DMS 273 treated with DMSO at 0.1 percent for 48 hours (cell line): ENCODE measurements at places on chromosomes 4 and X.

DNA sequence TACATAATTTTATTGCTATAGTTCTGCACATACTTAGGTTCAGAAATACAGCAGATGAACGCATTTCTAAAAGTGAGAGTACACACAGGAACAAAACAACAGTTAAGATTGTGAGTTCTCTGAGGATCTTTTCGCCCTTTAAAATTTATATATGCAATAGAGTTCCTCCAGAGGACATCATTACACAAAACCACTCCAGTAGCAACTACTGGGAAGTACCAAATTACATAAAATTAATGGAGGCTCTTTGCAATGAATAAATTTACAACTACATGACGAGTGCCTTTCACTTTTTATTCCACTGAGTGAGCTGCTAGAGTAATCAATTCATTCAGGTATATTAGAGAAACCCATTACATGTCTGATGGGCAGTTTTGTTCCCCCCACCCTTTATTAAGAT lies 107.2 kb downstream of the PPP3CA start:
- DNase-seq, result no peak

GRCh38 chr4:36081185-36081584 lies 163.1 kb downstream of the ARAP2 start:
- no peak for DNase-seq

DNA sequence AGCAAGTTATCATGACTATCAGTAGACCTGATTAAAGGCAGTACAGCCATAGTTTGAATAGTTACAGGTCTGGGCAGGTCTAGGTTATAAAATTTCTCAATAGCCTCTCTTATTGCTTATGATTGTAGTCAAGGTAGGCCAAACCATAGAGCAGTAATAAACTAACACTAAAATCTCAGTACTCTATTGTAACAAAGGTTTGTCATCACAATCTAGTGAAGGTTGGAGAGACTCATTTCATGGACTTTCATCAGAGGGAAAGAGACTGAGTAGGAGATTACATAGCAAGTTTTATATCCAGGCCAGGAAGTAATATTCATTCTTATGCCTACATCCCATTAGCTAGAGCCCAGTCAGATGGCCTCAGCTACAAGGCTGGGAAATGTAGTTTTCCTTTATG lies 141.0 kb downstream of the ASB9 start:
- no peak for DNase-seq

DNA sequence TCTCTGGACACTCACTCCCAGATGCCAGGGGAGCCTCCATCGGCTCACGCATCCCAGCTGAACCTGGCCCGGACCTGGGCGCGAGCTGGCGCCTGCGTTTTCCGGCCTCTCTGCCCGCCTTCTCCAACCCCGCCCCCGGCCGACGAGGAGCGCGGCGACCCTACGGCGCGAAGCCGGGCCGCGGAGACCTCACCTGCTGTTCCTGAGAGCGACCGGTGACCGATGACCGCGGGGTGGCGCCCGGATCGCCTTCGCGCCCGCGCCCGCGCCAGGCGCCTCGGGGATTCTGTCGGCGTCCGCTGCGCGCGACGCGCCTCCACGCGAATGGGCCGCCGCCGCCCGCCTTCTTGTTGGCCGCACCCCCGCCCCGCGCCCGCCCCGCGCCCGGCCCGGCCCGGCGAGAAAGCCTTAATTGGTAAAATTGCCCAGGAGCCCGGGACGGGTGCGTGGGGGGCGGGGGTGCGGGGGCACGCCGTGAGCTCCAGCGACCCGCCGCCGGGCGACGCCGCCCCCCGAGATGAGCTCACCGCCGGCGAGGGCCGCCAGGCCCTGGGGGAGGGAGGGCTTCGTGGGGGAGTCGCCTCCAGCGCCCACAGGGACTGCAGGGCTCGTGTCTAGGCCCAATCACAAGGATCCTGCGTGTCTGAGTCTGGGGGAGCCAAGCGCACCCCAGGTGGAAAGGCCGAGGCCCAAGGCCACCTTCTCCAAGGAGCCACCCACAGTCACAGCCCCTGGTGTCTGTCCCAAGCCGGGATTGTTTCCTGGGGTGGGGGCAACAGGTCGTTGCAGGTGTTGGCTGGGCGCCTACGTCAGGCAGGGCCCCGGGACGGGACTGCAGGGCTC lies at the start of gene FLNA:
Gene FLNA (minus strand): TSS at position 322 of the 843 bp plus-strand sequence. CDS start 3,389 bp downstream, outside the sequence.
- no peak for DNase-seq

DNA sequence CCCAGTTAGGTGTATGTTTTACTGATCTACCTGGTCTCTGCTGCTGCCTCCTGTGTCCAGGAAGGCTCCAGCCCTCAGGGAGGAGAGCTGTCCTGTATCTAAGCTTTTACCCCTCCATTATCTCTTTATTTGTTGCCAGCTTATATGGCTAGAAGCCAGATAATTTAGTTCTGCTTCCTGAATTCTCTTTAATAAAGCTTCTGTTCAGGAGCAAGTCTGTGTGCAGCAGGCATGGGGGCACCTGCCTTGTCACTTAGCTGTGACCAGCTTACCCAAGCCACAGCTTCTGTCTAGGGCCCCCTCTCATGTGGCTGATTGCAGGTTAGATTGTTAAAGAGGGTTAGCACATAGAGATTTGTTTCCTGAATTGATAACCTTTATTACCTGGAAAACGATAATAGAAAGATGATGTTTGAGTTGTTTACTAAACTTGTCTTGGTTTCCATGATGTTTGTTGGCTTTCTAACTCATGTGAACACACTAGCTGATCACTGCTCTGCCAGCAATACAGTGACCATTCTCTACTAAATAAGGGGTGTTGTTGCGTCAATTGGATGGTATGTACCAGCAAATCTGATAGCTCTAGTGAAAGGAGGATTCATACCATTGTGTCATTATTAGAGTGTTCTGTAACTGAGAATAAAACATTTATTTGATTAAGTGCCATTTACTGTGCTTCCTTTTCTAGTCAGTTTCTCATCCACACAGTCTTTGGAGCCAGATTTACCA lies 189.8 kb upstream of the ANK2 start:
- no peak for DNase-seq

- no peak for DNase-seq
These were observed 78.2 kb downstream of the ATG4A start for GRCh38 chrX:108169768-108170167.

GRCh38 chrX:3638280-3638873 lies 75.1 kb downstream of the PRKX start:
- no peak for DNase-seq

DNA sequence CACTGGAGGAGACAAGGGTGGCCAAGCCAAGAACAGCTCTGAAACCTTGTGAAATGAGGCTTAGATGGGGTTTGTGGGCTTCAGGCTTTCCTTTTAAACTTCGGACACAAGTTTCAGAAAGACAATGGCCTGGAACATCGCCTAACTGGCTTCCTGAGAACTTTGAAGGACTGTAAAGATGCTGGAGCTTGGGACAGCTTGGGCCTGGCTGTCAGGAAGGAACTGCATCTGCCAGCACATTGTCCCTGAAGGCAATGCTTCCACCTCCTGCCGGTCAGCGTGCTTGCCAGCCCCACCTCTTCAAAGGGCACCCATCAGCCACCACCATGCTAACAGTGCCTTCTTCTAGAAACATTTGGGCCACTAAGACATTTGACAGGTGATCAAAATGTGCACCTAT lies 107.9 kb downstream of the DRD5 start:
- no peak for DNase-seq

- DNase-seq, result no peak
These were observed 5.0 kb downstream of the RPL36A start for GRCh38 chrX:101395789-101396188.

GRCh38 chr4:115866364-115866896 lies 753.0 kb upstream of the NDST4 start:
- DNase-seq, result no peak

DNA sequence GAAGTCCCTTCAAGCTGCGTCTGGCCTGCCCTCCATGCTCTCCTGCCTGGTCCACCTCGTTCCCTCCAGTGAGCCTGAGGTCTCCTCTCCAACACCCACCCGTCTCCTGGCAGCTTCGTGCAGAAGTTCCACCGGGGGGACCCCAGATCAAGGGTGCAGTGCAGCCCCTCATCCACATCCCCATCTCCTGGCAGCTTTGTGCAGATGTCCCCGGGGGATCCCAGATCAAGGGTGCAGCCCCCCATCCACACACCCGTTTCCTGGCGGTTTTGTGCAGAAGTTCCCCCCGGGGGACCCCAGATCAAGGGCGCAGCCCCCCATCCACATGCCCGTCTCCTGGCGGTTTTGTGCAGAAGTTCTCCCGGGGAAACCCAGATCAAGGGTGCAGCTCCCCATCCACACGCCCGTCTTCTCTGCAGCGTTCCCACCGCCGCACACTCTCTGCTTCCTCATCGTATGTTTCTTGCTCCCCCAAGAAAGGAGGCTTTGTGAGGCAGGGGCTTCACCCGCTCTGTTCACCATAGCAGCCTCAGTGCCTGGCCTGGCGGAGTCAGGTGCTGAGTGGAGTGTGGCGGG lies 35.7 kb downstream of the PIGG start:
- no peak for DNase-seq

DNA sequence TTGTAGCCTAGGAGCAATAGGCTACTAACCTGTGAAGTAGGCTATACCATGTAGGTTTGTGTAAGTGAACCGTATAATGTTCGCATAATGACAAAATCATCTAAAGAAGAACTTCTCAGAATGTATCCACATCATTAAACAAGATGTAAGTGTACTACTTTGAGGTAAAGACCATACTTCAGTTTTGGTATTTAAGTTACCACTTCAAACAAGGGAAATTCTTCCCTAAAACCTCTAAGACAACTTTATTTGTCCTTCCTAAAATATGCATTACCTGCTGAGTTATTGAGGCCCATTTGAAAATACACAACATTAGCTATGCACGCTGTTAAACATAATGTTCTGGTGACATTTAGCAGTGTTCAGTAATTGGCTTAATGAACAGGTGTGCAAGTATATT lies 182.7 kb downstream of the RPA4 start:
- no peak for DNase-seq

GRCh38 chrX:23826653-23827052 lies 43.7 kb downstream of the SAT1 start:
- DNase-seq, result no peak

- DNase-seq, result no peak
These were observed 164.9 kb downstream of the SPRY1 start for GRCh38 chr4:123561525-123561924.

- DNase-seq, result peak; percentile 86
These were observed 72.4 kb downstream of the PALLD start for GRCh38 chr4:168569066-168569930.

DNA sequence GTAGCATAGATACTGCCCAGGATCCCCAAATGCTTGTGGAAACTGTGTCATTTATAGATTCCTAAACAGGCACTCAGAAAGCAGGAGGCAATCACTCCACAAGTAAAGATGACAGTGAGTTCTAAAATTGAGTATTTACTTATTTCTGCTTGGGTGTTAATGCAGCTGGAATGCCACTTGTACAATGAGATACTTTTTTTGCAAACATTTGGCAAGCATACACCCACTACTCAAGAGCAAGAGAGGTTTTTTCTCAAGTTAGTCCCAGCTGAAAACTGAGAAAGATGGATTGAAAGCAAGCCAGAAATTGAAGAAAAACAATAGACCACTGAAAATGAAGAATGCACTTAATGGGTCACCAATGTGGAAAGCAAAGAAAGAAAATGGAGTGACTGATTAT lies 22.5 kb downstream of the GABRA3 start:
- DNase-seq, result no peak

- DNase-seq, result no peak
These were observed 122.0 kb downstream of the PCDH7 start for GRCh38 chr4:30842142-30842541.

DNA sequence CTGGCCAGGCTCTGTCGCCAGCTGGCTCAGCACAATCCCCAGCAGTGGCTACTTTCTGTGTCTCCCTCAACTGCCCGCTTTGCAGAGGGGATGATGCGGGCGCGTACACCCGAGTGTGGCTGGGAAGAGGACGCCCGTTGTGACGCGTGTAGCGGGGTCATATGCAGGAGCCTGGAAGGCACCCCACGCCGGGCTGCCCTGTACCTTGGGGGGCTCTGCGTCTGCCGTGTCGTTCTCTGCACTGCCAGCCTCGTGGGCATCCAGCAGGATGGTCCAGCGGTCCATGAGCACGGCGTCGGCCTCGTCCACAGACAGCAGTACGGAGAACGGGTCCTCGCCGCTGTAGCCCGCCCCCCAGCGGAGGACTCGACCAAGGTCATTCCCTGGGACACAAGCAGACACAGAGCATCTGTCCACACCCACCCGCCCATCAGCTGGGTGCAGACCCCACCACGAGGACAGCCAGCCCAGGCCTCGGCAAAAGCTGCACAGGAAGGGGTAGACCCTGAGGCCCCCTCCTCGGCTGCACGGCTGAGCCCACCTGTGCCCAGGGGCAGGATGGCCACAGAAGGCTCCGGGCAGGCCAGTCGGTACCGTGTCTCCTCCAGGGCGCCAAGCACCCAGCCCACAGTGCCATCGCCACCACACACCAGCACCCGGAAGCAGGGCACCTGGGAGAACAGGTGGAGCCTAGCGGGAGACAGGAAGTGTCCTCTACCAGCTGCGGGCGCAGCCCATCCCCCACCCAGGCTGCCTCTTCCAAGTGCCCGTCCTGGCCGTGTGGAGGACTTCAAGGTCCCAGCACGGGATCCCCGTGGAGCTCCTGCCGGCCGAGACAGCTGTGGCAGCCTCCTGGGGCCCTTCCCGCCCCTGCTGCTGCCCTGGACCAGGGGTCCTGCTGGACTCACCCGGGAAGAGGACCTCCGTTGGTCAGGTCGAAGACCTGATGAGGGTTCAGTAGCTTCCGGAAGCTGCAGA lies 10.8 kb downstream of the DGKQ start:
- no peak for DNase-seq

- DNase-seq, result no peak
These were observed 106.1 kb downstream of the MSL3 start for GRCh38 chrX:11864171-11864570.

DNA sequence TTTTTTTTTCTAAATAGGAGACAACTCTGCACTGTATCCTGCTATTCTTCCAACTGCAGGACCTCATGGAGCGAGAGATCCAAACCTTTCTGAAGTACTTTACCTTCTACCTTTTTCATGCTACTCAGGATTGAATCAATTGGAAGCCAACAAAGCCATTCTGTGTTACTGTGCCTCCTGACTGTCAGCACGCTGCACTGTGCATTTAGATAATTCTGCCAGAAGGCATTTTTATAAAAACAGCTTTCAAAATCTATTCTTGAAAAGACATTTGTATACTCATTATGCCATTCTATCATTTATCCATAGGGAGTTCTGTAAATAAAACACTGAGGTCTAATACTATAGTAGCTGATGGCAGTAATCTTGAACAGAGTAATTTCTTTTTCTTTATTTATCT lies 142.8 kb downstream of the SLIT2 start:
- DNase-seq, result no peak

DNA sequence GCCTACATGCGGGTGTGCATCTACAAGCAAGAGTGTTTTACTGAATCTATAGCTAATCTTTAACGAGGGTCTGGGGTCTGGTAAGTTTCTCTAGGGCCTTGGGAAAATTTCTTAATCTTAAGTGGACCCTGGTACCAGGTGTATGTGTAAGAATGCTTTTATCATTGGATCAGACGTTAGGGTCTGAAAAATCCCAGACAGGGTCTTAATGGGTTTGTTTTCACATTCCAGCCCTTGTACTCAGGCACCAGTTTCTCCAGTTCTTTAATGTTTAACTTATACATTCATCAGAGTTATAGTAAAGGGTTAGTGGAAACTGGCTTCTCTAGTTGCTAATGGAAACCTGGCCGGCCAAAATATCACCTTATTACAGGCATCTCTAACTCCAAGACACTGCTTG lies 11.6 kb downstream of the MAGEB16 start:
- DNase-seq, result no peak
